Urinary bladder (tissue), 4 donors: ENCODE measurements at places on chromosomes 13 and 19. TPM values are rescaled to one million over a fixed set of nuclear protein-coding genes. Genes with fewer than 3 reads are reported as not detected.

Gene FBXO27
- total RNA-seq: 2.9 TPM

Gene EXOSC5
- 11.2 TPM for total RNA-seq

Gene MED4
- total RNA-seq: 52.4 TPM

Gene INAFM1
- total RNA-seq: 2.8 TPM

Gene LYPD5
- 0.58 TPM for total RNA-seq

Gene ZNF699
- 15.2 TPM for total RNA-seq

Gene EDNRB
- 110 TPM for total RNA-seq

Gene SLITRK6
- 75.8 TPM for total RNA-seq

Gene SMIM7
- 73.8 TPM for total RNA-seq

Gene C1QTNF9
- 1.3 TPM for total RNA-seq

Gene OR7C1
- total RNA-seq: not detected

Gene CEACAM8
- total RNA-seq: 0.11 TPM

Gene SMAD9
- 47.4 TPM for total RNA-seq

Gene CD209
- 6.2 TPM for total RNA-seq

Gene CDX2
- total RNA-seq: not detected

Gene ZNF45
- 33.1 TPM for total RNA-seq

Gene ATP8B3
- total RNA-seq: 1.4 TPM

Gene ZNF441
- total RNA-seq: 37.7 TPM

Gene HSPB6
- total RNA-seq: 25.4 TPM
